ENCODE measurements at places on chromosomes 3 and 15. TPM values are rescaled to one million over a fixed set of nuclear protein-coding genes. Genes with fewer than 3 reads are reported as not detected.

DNA sequence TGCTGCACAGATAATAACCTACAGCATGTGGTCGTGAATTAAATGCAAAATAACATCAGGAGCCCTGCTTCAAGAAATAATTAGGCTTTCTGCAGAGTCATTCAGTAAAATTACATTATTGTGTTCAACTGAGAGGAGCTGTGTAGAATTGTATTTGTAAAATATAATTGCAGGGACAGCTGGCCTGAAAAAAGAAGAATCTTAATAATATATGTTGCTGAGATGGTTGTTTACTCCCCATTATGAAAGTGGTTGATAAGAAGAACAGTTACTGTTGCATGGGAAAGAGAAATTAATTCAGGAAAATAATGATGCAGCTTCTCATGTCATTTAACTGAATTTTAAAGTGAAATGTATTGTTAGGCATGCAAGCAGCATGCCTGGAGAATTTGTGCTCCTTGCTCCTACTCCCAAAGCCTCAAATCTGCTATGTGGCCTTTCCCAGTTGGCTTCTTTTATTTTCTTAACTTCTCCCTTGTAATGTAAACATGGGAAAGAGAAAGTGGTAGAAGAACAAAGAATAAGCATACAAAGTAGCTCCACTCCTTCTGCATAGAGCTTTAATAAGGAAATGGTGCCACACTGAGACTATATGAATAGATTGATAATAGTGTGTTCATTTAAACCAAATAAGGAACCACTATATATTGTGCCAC, 100.1 kb downstream of the VGLL3 start:
- no peak for DNase-seq

GRCh38 chr15:92892201-92892555, 7.9 kb upstream of the CHD2 start:
- DNase-seq = no peak

GRCh38 chr3:15934389-15935195, 136.8 kb upstream of the ANKRD28 start:
- no peak for DNase-seq

GRCh38 chr3:194294199-194294894, 56.8 kb downstream of the CPN2 start:
- DNase-seq = no peak

Gene LRRFIP2
- total RNA-seq = 40.3 TPM

DNA sequence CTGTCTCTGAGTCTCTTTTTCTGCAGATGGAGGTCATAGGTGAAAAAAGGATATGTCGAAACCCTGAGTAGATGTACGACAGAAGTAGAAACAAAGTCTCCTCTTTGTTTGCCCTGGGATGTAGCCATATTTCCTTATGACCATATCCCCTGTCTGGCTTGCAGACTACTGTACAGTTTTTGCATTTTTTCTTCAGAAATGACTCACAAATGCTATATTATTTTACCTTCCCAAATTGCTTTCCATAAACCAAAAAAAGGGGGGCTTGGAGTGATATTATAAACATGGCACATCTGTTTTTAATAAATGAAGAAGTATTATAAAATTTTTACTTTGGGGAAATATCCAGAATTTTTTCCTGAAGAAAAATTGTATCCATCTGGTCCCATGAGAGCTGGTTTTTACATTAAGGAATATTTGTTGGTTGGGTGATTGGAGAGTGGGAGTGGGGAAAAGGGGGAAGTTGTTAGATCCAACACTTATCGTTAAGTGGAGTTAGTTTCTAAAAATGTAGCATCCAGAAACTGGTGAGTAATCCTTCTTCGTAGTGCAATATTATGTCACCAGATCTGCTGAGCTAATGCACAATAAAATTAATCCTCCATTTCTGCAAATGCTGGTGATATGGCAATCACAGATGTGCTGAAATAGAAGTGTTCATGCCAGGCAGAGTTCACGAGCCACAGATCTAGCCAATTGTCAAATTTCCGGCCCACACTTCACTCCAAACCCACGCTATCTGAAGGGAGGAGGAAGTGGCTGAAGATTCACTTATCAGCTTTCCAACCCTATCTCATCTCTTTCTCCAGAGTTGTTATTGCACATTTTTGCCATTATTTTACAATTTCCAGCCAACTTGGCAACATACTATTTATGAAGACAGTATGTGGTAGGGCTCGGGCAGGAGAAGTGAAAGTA, 313.6 kb upstream of the ATP11B start:
- no peak for DNase-seq

DNA sequence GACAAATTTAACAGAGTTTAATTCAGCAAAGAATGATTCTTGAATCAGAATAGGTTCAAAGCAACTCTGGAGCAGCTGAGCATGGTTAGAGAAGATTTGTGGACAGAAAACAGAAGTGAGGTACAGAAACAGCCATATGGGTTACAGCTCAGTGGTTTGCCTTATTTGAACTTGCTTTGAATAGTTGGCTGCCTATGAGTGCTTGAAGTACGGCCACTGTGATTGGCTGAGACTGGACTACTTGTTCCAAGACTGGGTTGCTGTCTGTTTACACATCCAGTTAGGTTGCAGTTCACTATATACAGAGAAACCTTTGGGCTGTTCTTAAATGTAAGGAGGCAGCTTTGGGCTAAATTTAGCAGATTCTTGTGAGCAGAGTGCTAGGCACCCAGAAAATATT, 79.4 kb upstream of the CADPS start:
- no peak for DNase-seq

DNA sequence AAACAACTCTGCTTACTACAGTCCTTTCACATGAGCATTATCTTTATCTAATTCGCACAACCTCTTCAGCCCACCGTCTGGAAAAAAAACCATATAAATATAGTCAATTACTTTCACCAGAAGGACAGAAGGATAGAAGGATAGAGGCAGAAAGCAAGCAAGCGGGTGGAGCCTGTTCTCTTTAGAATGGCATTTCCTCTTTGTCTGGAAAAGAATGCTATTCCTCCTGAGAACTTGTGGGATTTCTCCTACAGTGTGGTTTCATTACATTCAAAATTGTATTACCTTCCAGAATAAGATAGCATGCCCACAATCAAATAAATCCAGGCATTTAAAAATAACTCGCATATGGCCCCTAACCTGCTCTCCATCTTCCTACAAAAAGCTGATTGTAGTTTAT, 23.1 kb downstream of the SLC30A4 start:
- no peak for DNase-seq

Gene GOLGA6A
- not detected for total RNA-seq

Gene WDR49
- total RNA-seq = 20.6 TPM

Gene AP3B2
- 5.6 TPM for total RNA-seq

- DNase-seq = no peak
Observed at GRCh38 chr15:60523056-60523455, 44.1 kb upstream of the ICE2 start.

Gene CORO2B
- total RNA-seq = 22.8 TPM

GRCh38 chr3:98012979-98013378, 22.1 kb downstream of the GABRR3 start:
- DNase-seq = no peak

DNA sequence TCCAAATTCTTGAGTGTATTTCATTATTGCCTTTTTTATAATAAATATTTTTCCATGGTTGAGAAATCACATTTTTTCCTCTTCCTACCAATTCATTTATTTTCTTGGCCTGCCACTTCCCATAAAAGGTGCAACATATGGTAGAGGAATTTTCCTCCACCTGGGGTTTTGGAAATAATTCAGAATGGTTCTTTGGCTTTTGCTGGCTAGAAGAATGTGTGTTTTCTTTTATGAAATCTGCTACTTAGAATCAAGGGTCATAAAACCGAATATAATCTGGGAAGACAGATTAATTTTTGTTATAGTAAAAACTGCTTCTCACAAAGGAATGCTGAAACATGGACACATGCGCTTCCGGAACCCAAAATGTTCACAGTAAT, 54.0 kb upstream of the POMGNT2 start:
- DNase-seq = no peak

Gene FGD5
- 22.6 TPM for total RNA-seq

Gene PLIN1
- 4.6 TPM for total RNA-seq

GRCh38 chr15:70035051-70035718, 62.5 kb downstream of the TLE3 start:
- DNase-seq = no peak

Gene UROC1
- total RNA-seq = not detected

Gene CLDN16
- total RNA-seq = not detected

DNA sequence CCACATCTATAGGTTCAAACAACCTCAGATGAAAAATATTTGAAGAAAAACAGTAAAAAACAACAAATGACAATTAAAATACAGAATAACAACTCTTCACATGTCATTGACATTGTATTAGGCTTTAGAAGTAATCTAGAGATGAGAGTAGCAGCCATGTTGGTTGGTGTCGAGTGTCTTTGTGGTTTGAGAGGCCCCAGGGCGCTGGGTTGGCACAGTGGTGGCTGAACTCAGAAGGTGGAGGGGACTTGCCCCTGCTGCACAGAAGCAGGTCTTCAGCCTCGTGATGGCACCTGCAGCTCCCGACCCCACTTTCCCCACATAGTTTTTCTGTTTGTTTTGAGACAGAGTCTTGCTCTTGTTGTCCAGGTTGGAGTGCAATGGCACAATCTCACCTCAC, 187.2 kb downstream of the OSBPL10 start:
- no peak for DNase-seq

Gene MNS1
- total RNA-seq = 2.1 TPM

DNA sequence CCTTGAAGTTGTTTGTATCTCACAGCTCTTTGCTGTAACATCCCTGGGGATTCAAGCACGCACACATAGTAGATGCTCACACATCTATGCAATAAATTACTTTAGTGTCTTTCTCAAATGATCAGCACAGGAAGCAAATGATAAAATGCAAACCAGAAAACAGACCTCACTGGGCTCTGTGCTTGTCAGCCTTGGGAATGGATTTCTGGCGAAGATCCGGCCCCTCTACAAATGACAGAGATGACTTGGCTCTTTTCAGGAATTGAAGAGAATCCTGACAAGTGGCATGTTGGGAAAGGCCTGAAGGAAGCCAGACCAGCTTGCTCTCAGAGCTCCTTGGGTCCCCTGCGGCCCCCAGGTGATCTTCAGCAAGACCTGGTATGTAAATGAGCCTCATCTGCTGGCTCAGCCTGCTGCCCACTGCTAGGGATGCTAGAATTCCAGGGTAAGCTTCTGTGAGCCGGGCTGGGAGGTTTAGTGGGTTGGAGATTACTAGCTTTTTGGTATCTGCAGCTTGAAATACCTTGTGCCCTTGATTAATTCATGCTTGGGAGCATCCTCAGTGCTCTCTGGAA, 54.1 kb downstream of the LPP start:
- DNase-seq = no peak

Gene CCK
- total RNA-seq = not detected

Gene UBL7
- 38.4 TPM for total RNA-seq

DNA sequence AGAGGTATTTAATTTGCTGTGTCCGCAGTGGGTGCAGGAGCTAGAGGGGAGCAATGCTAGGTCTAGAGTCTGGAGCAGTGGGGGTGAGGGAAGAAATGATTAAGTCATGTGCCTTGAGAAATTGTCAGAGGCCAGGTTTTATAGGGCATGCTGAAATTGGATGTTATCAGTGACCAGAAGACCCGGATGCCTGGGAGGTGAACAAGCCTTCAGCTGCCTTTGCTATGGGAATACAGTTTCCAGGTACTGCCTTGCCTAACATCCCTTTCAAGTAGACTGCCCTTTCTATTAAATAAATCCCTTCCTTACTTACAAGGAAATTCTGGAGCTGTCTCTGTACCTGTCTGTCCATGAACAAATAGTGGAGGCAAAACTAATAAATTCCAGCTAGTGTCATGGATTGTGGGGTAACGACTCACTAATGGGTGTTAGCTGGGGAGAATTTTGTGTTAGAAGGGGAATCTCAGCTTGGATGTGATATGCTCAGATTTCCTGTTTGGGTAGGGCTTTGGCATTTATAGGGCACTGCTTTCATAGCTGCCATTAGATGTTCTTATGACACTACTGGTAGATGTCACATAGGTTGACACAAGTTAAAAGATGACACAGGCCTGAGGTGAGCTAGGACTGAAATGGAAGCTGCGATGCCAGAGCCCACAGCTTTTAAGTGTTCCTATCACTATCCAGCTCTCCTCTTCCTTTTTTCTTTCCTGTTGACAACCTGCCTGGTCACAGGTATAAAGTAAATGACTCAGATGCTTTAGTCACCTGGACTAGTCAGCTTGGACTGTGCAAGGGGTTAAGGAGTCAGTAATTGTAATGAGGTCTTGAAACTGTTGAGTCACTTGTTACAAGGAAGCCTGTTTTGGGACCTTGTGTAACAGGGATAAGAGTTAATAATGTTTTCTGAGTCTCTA, 21.3 kb downstream of the CHD2 start:
- DNase-seq = no peak

Gene SPATA12
- not detected for total RNA-seq

Gene CLDN18
- not detected for total RNA-seq

DNA sequence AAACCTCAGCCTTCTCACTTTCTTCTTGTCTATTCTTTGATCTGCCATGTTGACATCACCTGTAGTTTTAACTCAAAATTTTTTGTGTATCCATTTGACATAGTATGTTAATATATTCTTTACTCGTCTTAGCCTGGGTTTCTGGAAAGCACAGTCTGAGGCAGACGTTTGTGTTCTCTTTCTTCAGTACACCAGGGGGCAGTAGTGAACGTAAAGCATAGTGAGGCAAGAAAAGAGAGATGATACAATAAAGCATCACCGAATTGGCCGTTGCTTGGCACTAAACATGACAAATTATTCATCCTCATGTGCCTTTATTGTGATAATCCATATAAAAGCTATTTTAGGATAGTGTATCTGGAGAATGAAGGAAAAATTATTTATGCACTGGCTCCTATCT, 141.0 kb upstream of the MYRIP start:
- no peak for DNase-seq

DNA sequence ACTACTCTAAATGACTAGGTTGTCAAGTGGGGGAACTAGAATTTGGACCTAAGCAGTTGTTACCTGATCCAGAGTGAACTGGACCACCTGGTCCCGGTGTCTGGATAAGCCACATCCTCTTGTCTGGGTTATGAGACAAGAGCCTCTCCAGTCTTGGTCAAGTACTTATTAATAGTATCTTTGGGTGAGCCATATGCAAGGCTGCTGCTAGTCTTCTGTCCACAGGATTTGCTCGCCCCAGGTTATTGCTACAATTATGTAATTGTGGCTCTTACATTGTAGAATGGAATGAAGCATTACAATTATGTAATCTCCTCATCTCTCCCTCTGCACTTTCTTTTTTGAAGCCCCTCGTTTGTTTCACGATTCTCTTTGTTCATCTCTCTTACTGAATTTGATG, 24.0 kb upstream of the AGBL1 start:
- DNase-seq = no peak

GRCh38 chr3:53566461-53567145, 72.2 kb downstream of the CACNA1D start:
- DNase-seq = no peak

GRCh38 chr3:147397155-147397874, 9.0 kb downstream of the ZIC4 start:
- DNase-seq = no peak
